OCI-M1 (cell line): ENCODE measurements at places on chromosomes 2 and 18.
A peak's percentile ranks its signal among the peaks of the same experiment; 100 is the strongest.

GRCh38 chr18:23049698-23050373, 85.4 kb upstream of the CABLES1 start:
- DNase-seq: no peak

DNA sequence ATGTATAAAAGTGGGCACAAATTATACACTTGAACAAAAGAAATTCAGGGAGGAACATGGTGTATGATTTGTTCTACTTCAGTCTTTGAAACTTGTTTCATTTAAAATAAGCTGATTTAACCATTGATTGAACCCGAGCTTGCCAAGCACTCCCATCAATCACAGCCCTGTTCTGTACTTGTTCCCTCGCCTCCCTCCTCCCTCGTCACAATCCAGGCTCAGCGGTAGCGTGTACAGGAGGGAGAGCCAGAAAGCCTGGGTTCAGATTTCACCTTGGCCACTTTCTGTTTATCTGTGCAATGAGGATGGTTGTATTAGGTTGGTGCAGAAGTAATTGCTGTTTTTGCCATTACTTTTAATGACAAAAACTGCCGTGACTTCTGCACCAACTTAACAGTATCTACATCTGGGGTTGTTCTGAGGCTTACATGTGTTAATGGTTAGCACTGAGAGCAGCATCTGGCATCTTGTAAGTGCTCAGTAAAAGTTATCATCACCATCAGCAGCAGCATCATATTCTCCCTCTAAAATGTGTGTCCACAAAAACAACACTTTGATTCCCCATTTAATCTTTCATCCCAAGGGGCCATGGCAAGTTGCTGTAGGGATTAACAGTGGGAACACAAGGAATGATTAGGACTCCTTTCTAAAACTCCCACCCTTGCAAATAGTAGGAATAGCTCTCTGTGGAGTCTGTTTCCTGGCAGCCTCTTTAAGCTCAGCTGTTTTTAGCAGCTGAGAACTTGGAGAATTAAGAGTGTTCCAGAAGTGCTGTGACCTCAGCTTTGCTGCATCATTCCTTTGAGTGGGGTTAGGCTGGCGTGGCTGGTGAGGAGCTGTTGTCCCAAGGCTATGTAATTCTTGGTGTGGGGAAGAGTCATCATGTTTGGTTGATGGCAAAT, 4.7 kb downstream of the DPYSL5 start:
- DNase-seq: no peak

DNA sequence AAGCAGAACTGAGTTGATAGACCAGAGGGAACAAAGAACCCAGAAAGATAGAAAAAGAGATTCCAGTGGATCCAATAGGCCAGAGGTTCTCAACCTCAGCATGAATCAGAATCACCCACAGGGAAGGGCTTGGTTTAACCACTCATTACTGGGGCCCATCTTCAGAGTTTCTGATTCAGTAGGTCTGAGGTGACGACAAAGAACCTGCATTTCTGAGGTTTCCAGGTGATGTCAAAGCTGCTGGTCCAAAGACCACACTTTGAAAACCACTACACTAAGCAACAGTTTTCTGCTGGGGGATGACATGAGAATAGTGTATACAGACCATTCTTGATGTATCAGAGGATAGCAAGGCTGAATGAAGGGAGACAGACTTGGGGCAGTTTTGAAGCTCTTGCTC, 296.9 kb upstream of the STON1 start:
- DNase-seq: no peak

DNA sequence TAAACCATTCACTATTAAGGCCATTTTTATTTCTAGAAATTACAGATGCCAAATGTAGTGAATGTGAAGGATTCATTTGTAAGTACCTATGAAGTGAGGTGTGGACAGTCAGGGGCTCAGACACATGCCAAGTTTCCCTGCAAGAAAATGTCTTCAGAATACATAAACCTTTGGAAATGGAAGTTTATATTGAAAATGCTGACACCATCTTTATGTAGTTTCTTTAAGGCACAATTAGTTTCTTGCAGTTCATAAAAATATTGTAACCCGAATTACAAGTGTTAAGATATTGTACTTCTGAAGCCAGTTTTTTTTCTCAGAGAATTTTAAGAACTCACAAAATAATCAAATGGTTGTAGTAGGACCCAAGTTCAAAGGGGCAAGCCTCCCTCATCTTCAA, 66.1 kb upstream of the LYPD1 start:
- DNase-seq: no peak

DNA sequence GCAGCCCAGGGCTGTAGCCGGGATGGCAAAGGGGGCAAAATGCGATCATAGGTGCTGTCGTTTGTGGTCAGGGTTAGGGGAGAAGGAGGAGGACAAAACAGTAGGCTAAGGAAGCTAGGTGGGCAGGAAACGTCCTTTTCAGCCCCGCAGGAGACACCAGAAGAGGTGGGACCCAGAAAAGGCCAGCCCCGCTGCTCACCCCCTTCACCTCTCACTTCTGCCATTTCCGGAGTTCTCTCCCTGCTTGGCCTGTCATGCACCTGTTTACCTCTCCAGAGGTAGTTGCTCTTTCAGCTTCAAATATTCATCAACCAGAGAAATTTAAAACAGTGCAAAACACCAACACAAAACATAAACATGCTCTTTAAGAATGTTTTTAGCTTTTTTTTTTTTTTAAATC, 849 bp downstream of the AQP4 start:
- no peak for DNase-seq

DNA sequence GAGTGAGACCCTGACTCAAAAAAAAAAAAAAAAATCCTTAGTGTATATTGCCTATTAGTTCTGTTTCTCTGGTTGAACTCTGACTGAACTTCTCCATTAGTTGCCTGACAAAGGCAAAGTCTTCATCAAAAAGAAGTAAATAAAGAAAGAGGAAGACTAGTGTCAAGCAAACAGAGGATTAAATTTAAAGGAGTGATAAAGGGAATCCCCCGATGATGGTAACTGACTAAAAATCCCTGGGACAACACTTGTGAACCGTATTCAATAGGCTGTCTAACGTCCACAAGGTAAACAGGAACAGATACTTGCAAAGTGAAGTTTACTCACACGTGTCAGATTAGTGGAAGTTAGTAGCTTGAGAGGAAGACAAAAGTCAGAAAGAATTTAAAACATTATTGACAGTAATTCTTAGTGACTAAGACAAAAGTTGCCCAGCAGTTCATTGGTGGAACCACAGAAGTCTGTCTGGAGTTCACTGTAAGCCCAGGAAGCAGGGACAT, 26.2 kb upstream of the SPOPL start:
- peak; percentile 54 for DNase-seq

- no peak for DNase-seq
These were observed 73.9 kb upstream of the TWSG1 start for GRCh38 chr18:9260388-9261380.

DNA sequence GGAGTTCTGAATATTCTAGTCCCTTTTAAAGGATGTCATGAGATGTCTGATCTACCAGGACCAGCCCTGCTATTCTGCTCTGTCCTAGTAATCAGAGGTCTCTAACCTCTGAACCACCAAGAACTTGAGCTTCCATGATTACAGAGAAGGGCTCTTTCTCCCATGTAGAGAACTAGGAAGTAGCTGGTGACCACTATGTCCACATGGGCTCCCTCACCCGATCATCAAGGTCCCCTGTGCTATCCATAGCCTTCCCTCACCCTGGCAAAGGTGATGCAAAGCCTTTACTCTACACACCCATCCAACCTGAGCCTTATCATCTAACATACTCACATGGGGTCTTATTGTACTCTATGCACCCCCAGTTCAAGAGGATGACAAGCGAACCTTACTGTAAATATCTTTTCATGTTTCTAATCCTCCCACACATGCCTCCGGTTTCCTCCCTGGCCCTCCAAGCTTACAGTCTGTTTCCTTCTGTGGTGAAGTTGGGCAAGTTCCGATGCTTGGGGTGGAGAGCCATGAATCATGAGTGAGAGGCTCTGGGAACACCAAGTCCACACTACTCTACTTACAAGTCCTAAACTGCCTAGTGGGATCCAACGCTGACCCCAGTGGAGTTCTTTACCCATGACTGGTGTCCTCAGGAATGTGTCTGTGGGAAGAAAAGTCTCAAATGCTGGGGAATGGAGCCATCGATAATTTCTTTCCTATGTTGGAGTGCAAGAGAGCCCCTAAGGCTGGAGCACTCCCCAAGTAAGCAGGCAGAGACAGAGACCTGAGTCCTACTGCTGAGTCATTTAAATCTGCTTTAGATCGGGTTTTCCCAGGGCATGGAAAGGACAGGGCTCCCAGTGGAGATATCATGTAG, 73.3 kb upstream of the KLF7 start:
- DNase-seq: no peak

- DNase-seq: no peak
These were observed 190.2 kb upstream of the APCDD1 start for GRCh38 chr18:10264260-10264659.

GRCh38 chr2:126781806-126782205, 116.9 kb upstream of the TEX51 start:
- DNase-seq: no peak

DNA sequence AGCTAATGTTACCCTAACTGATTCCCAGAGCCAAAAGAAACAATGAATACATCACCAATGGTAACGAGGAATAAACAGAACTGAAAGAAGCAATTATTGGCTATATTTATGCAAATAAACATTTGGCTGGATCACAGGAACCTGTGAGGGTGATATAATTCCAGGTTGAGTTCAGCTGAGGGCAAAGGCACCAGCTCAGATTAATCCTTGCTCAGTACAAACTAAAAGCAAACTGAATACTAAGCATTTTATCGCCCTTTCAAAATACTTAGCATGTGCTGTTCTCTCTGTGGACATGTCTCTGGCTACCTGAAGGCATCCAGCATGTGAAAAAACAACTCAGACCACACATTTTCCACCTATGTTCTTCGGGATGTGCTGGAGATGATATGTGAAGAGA, 791.7 kb downstream of the METTL4 start:
- DNase-seq: no peak

- no peak for DNase-seq
These were observed 5.4 kb upstream of the SALL3 start for GRCh38 chr18:78974115-78974761.

DNA sequence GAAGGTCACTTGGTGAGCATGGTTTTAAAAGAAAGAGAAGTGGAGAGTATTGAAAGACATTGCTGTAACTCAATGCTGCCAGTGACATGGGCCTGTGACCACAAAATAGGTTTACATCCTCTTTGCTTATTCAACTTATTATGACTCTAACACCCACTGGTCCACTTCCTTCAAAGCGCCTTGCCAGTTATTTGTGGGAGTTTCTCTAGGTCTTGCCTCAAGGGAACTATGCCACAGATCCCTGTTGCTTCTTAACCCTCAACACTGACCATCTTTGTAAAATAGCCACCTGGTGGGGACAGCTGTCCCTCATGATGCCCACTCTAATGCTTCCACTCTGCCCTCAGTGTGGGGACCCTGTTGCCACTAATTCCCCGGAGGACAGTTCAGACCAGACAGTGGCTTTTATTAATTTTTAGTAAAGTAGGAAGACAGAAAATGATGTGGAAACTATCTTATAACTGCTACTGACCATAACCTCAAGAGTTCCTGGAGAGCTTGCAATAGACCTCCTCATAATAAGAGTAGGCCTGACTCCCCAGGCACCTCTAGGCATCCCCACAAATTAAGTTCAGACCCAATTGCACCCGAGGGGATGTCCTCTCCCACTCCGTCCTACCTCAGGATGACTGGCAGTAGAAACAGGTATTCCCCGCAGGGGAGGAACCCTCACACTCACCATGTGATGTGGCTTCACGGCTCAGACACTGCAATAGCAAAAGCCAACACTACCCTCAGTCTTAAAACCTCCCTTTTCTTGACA, 31.3 kb upstream of the SLC25A52 start:
- peak; percentile 25 for DNase-seq

DNA sequence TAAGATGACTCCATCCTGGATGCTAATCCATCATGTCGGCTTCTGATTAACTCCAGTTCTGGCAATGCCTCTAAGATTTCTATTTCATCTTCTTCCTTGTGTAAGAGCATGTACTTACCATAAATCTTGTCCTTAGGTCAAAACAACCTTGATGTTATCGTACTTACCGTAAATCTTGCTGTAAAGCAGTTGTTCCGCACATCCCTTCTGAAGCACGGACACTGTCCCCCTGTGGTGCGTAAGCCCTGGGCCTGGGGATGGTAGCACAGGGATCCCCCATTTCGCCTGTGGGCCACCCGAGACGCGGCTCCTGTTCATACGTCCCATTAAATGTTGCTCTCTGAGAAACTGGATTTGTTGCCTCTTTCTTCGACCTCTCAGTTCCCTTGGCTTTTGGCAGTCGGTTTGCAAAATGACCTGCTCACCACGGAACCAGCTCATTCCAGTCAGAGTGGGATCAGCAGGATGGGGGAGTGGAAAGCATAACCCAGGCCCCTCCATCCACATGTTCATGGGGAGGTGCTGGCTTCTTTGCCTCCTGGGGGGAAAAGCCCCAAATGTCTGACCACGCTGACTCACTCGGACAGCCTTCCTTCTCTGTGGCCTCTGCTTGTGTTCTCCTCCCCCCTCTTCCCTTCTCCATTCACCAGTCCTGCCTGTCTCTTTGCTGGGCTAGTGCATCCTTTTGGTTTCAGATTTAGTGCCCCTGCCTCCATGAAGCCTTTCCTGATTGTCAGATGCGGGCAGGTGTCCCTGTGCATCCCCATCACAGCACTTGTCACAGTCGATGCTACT, 49.9 kb downstream of the RAB31 start:
- no peak for DNase-seq

DNA sequence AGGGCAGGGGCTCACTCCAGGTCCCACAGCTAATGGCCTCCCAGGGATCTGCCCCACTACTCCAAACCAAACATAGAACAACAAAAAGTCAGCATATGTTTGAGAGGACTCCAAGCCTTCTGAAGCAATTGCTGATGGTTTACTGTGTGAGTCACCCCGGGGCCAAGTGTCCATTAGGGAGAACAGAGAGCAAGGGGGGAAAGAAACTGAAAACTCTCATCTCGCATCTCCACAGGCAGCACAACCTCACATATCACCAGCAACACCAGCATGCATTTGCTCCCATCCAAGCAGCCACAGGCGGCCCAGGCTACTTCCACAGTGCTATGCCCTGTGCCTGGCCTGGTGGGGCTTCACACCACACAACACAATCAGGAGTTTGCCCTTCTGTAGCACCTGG, 39.1 kb downstream of the CYRIA start:
- no peak for DNase-seq

GRCh38 chr2:110869472-110870446, 137.4 kb downstream of the ACOXL start:
- no peak for DNase-seq

DNA sequence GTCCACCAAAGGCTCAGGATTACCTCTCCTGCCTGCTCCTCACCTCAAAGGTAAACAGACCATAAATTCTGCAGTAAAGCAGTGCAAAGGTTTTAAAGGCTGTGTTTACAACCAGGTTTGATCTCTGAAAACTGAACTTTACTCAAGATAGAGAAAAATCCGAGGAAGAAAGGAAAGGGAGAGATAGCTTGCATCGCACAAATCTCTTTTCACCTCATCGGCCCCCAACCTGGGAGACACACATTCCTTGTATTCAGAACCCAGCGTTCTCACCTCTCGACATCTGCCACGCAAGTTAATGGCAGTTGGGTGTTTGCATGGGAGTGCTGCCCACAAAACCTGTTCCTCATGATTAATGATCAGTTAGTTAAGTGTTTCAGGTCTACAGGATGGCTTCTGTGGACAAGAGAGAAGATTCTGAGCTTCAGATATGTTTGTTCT, 72.6 kb downstream of the GATA6 start:
- no peak for DNase-seq

- DNase-seq: no peak
These were observed 875.8 kb downstream of the EPHA4 start for GRCh38 chr2:220696280-220696669.

GRCh38 chr2:26952374-26952773, 18.1 kb upstream of the MAPRE3 start:
- no peak for DNase-seq
